ENCODE measurements at places on chromosomes 7 and 10. TPM values are rescaled to one million over a fixed set of nuclear protein-coding genes. Genes with fewer than 3 reads are reported as not detected.

HKDC1 gene
- total RNA-seq: 1.9 TPM

PDGFA gene
- total RNA-seq: 13.8 TPM

- no peak overlapping the region for H3K27ac ChIP-seq
- no peak overlapping the region for H3K4me3 ChIP-seq
- no peaks in the 10 kb centered on the region for H3K36me3 ChIP-seq
- DNase-seq: no peak
- no peaks in the 10 kb centered on the region for H3K27me3 ChIP-seq
- no peaks in the 10 kb centered on the region for H3K4me1 ChIP-seq
Observed at GRCh38 chr7:127557803-127558202, 27.6 kb downstream of the GCC1 start.

DNA sequence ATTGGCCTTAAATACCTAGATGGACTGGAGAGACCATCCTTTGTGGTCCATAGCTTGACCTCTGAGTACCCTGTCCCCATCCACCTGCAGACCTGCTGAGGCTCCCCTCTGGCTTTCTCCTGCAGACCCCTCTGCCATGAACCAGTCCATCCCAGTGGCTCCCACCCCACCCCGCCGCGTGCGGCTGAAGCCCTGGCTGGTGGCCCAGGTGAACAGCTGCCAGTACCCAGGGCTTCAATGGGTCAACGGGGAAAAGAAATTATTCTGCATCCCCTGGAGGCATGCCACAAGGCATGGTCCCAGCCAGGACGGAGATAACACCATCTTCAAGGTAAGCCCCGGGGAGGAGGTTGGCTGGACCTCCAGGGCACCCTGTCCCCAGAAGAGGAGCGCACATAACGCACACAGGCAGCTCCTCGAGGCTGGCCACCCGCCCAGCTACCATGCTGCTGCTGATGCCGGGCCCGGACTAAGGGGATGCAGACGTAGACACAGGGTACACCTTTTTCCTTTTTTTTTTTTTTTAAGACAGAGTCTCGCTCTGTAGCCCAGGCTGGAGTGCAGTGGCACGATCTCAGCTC, 4.3 kb downstream of the IRF5 start:
- H3K27ac ChIP-seq: no peak overlapping the region
- DNase-seq: no peak
- peaks cover 4% of the 10 kb centered on the region for H3K4me1 ChIP-seq
- no peaks in the 10 kb centered on the region for H3K36me3 ChIP-seq

- DNase-seq: no peak
- H3K27ac ChIP-seq: no peak overlapping the region
- H3K4me3 ChIP-seq: no peak overlapping the region
- H3K36me3 ChIP-seq: no peaks in the 10 kb centered on the region
Observed at GRCh38 chr7:155038335-155038734, 31.8 kb upstream of the HTR5A start.

- no peaks in the 10 kb centered on the region for H3K36me3 ChIP-seq
- no peaks in the 10 kb centered on the region for H3K4me1 ChIP-seq
- H3K4me3 ChIP-seq: no peak overlapping the region
- no peak for DNase-seq
Observed at GRCh38 chr10:126889421-126889820, 15.8 kb upstream of the DOCK1 start.

TMEM26 gene
- total RNA-seq: 14.9 TPM

DNA sequence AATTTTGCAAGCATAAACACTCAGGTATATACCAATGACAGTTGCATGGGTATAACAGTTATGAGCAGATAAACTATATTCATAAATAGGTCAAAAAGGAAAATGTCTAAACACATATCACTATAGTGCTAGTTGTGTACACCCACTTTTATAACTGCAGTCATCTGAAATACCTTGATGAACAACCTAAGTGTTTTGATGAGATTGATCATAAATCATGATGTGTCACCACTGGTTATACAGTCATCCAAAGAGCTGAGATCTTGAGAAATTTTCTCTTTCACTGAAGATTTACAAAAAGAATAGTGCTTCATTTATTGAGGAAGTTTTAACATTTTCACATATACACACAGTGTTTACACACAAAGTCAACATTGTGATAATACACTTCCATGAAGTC, 78.6 kb upstream of the SLC25A13 start:
- H3K4me3 ChIP-seq: no peak overlapping the region
- no peak for DNase-seq
- H3K4me1 ChIP-seq: no peaks in the 10 kb centered on the region

CPA1 gene
- total RNA-seq: 3.9 TPM

DNA sequence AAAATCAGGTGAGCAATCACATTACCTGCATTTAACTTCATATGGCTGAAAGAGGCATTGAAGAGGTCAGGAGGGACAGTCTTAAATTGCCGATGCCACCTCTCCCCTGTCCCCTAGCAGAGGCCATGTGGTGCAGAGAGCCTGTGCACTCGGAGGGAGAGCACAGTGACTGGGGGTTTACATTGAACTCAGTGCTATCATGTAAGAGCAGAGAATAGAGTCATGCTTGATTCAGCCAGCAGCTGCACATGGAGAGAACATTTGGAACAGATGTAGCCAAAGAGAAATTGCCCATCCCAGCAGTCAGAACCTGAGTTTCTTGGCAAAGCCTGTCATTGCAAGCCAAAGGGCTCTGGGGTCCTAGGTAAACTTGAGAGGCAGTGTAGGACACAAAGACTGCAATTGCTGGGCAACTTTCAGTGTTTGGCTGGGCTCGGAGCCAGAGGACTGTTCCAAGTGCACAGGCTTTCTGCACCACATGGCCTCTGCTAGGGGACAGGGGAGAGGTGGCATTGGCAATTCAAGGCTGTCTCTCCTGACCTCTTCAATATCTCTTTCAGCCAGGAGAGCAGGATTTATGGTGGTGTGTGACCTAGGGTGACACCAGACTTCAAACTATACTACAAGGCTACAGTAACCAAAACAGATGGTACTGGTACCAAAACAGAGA, 267.1 kb downstream of the REEP3 start:
- no peak overlapping the region for H3K4me3 ChIP-seq
- H3K36me3 ChIP-seq: no peaks in the 10 kb centered on the region
- H3K27me3 ChIP-seq: no peaks in the 10 kb centered on the region
- no peaks in the 10 kb centered on the region for H3K4me1 ChIP-seq
- no peak overlapping the region for H3K27ac ChIP-seq
- DNase-seq: no peak

CYP51A1 gene
- 141 TPM for total RNA-seq

GRCh38 chr7:13041368-13041988, 354.0 kb downstream of the ARL4A start:
- H3K36me3 ChIP-seq: no peaks in the 10 kb centered on the region
- no peaks in the 10 kb centered on the region for H3K4me1 ChIP-seq
- H3K27me3 ChIP-seq: no peaks in the 10 kb centered on the region
- H3K27ac ChIP-seq: no peak overlapping the region

DNA sequence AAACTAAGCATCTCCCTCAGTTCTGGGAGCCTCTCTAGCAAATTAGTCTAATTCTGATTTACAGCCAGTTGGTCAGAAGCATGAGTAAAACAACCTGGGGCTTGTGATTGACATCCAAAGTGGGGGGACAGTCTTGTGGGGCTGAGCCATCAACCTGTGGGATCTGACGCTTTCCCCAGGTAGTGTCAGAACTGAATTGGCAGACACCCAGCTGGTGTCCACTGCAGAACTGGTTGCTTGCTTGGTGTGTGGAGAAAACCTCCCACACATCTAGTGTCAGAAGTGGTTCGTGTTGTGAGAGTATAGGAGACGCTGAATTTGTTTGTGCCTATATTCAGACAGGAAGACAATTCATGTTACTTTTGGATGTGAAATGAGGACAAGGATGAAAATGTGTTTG, 92.2 kb upstream of the PDCD4 start:
- no peak overlapping the region for H3K27ac ChIP-seq
- no peaks in the 10 kb centered on the region for H3K27me3 ChIP-seq
- DNase-seq: no peak
- no peaks in the 10 kb centered on the region for H3K36me3 ChIP-seq
- no peak overlapping the region for H3K4me3 ChIP-seq

Measured in testis (tissue), 5 donors.